ENCODE measurements at places on chromosomes 4 and X.

DNA sequence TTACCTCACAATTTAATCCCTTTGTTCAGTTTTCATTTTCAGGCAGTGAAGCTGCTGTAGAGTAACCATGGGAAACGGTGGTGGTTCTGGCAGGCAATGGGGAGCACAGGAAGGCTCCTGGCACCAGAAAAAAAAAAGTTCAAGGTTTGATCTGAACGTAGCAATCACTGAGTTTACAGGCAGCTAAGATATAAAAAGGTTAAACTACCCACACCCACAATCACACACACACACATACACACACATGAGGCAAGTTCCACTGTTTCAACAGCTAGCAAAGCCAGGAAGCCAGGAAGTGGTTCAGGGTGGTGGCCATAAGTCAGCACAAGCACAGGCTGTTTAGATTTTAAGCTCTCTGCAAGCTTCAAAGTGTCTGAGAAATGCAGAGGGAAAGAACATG, at the start of gene SULT1B1:
SULT1B1 (minus strand) TSS at position 166 of the 400 bp plus-strand sequence. CDS start 5,403 bp downstream, outside the sequence.
- DNase-seq: no peak

DNA sequence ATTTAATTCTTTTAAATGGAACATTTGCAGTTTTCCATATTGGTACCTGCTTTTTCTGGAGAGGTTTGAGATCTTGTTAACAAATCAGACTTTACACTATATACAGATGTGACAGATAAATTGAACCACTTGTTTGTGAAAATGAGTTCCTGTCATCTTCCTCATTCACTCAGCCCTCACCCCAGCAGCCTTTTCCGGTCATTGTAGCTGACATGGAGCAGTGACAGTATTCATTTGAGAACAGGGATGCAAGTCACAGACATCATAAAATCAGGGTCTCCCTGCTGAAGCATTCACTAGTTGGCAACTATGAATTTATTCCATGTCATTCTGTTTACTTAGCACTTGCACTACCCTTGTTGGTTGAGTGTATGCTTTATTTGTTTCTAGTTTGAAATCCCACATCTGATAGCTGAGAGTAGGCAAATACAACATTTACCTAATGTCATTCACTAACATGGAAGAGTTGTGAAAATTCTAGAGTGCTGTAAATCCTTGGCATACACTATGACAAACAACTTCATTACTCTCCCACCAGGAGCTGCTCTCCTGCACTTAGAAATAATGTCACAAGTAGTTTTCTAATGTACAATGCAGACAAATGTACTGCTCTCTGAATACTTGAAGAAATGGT, 78.9 kb downstream of the UGT8 start:
- no peak for DNase-seq

DNA sequence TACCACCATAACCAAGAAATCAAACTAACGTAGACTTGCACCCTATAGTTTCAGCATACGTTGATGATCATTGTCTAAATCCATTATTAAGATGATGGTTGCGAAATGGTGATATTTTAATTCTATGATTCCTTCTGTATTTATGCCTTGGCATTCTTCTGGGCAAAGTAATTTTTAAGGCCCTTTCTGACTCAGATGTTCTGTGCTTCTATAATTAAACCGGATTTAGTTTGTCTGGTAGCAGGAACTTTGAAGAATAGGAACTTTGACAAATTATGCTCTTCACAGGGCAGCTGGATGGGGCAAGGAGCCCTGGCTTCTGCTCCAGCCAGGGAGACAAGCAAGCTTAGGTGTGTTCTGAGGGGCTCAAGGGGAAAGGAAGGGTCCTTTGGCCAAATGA, 23.8 kb upstream of the PLAC1 start:
- no peak for DNase-seq

GRCh38 chr4:152563209-152563608, 27.3 kb upstream of the FBXW7 start:
- DNase-seq: no peak

DNA sequence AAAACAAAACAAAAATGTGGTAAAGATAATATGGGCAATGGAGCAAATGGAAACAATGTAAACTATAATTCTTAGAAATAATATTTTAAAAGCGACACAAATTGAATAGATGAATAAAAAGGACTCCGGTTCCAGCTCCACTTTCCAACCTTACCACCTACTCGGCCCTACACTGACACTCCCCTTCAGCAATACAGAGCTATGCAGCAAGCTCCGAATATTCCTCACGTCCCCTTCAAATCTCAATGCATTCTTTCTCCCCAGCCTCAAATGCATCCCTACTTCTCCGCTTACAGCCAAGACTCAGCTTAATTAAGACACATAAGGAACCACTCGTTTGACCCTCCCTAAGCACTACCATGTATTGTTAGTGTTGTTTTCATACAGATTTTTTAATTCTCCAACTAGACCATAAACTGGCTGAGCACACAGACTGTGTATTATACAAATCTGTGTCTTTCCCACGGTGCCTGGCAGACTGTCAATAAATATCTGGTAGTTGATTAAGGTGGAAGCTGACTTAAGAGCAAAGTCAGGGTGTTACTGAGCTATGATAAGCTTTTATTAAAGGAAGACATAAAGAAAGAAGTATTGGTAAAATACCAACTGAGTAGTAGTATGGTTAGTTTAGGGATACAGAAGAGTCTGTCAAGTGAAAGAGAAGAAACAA, 219.1 kb downstream of the NR3C2 start:
- DNase-seq: no peak

DNA sequence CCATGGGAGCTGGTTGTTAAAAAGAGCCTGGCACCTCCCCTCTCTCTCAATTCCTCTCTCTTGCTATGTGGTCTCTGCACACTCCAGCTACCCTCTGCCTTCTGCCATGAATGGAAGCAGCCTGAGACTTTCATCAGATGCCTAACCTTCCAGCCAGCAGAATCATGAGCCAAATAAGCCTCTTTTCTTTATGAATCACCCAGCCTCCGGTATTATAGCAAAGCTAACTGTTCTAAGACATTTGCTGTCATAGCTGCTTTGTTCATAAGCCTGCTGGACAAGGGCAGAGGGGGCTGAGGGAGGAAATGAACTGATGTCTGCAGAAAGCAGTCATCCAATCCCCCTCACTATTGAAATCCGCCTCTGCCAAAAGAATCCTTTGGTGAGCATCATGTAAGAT, 196.7 kb downstream of the ZNF330 start:
- no peak for DNase-seq

DNA sequence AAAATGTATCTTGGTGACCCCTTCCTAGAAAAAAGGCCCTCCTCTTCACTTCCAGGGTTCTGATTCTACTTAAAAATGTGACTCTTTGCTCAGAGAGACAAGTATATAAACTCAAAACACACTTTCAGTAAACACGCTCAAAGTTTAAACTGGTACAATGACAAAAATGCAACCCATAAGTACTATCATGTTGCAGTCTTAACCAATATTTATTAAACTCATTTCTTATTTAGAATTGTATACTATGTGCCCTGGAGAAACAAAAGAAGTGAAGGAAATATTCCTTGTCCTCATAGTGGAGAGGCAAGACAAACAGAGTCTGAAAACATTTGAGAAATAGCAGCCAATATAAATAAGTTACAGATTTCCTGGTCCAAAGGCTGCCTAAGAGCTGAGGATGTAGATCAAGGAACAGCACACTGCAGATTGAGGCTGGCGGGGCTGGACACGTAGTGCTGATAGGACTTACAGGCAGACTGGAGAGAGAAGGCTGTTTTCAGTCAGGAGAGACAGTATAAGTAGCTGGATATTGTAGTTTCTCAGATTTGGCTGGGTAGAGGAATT, 39.1 kb upstream of the ANXA3 start:
- DNase-seq: no peak
